HuH-7 (cell line): ENCODE measurements at places on chromosomes 12 and 14.

DNA sequence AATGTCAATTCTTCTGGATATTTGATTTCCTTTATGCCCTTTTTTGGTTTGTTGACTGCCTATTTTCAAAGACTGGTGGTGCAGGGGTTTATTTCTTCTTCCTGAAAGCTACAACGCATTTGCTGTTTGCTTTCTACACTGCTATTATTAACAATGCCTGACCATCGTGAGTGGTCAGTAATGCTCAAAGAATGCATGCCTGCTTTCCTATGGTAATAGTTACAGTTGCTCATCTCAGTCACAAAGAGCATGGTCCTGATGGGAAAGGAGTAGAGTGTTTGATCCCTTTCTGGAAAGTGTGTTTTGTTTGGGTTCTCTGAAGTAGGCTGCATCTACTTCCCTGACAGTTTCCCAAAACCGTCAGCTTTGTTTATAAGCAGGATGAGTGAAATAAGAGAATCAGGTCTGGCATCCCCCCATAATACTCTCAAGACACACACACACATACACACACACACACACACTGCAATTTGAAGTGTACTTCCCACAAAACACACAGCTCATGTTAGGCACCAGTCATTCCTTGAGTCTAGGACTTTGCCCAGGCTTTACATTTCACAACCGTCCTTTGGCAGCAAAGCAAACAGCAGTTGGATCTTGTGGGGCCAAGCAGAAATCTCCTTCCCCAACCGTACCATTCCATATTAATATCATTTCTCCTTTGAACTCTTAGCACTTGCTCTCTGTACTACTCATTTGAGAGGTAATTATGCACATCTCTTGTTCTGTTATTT lies 56.6 kb downstream of the SUDS3 start:
- DNase-seq = no peak

DNA sequence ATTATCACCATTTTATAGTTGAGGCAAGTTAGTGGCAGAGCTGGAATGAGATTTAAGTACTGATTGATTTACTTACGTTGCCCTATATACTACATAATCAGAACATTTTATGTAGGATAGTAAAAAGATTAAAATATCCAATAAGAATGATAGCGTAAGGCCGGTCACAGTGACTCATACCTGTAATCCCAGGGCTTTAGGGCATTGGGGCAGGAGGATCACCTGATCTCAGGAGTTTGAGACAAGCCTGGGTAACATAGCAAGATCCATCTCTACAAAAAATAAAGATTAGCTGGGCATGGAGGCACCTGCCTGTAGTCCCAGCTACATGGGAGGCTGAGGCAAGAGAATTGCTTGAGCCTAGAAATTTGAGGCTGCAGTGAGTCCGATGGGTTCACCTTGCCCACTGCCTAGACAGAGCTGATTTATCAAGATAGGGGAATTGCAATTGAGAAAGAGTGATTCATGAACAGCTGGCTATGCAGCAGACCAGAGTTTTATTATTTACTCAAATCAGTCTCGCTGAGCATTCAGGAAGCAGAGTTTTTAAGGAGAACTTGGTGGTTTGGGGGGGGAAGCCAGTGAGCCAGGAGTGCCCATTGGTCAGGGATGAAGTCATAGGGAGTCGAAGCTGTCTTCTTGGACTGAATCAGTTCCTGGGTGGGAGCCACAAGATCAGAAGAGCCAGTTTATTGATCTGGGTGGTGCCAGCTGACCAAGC lies 24.7 kb upstream of the SGPP1 start:
- no peak for DNase-seq

- DNase-seq = no peak
Measured at GRCh38 chr12:4849795-4850345, 59.8 kb upstream of the KCNA1 start.

- DNase-seq = no peak
Measured at GRCh38 chr12:103024650-103025049, 67.2 kb downstream of the ASCL1 start.

DNA sequence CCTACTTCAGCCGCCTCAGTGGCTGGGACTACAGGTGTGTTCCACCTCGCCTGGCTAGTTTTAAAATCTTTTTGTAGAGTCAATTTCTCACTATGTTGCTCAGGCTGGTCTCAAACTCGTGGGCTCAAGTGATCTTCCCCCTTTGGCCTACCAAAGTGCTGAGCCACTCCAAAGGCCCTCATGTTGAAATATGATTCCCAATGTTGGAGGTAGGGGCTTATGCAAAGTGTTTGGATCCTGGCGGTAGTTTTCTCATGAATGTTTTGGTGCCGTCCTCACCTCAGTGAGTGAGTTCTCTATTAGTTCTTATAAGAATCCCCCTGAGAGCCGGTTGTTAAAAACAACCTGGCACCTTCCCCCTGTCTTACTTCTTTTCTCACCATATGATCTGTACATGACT lies 784.6 kb downstream of the TMTC2 start:
- no peak for DNase-seq
